EL (cell line): ENCODE measurements at places on chromosomes 16 and 17.

DNA sequence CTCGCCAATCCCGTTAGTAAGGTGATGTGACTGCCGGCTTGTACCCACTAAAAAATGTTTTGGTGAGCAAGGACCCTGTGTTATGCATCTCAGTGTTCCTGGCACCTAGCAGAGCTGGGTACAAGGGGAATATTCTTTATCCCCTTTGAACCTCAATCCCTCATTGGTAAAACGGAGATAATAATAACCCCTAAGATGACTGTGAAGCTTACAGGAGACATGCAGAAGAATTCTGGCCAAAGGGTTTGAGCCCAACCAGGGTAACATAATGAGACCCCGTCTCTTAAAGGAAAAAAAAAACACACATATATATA, 896 bp downstream of the GGA2 start:
- DNase-seq, result peak; percentile 3

DNA sequence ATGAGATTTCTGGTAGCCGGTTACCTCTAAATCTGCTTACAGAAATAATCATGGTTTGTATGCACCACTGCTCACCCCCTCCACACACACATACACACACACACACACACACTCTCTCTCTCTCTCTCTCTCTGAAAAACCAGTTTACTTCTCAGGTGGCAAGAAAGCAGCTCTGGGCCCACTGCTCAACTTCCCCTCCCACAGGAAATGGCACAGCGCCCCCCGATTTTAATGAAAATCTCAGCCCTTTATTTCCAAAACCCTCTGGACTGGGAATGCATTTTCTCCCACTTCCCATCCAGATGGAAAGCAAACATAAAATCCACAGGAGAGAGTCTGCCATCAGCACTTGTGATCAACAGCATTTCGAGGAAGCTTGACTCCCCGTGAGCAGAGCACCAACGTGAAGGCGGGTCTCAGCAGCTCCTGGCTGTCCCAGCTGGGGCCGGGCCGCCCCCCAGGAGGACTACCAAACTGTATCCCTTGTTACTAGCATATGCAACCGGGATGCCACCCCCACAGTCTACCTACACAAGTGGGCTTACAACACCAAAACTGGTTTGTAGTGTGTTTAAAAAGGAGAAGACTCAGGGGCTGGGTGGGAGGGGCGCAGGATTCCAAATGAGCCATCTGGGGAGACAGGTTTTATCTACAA, 121.1 kb downstream of the SLC39A11 start:
- DNase-seq, result no peak

- no peak for DNase-seq
These were observed 14.2 kb upstream of the CETP start for GRCh38 chr16:56947604-56947995.

DNA sequence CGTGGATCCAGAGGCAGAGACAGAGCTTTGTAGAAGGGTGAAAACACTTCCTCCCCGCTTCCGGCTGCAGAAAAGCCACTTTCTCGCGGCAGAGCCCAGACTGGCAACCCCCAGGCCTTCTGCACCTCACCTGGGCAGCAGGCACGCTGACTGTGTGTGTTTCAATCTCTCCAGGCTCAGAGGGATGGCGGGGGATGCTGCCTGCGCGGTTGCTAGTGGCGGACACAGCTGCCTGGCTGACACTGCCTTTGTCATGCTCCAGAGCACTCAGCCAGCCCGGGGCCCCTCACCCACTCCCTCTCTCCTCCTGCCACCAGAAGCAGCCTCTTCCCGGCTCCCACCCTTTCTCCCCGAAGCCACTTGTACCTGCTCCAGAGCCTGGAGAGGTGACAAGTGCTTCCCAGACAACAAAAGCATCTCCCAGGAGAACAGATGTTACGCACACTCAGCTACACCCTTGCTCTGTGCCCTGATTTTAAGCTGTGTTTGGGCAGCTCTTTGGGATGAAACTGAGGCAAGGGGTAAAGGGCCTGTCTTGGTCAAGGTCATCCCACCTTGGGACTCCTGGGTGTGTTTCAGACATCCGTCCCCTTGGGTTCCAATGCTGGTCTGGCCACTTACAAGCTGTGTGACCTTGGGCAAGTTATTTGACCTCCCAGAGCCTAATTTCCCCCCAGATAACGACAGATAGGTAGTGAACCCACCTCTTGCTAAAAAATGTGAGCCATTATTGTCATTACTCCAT, 9.2 kb upstream of the GLIS2 start:
- no peak for DNase-seq

DNA sequence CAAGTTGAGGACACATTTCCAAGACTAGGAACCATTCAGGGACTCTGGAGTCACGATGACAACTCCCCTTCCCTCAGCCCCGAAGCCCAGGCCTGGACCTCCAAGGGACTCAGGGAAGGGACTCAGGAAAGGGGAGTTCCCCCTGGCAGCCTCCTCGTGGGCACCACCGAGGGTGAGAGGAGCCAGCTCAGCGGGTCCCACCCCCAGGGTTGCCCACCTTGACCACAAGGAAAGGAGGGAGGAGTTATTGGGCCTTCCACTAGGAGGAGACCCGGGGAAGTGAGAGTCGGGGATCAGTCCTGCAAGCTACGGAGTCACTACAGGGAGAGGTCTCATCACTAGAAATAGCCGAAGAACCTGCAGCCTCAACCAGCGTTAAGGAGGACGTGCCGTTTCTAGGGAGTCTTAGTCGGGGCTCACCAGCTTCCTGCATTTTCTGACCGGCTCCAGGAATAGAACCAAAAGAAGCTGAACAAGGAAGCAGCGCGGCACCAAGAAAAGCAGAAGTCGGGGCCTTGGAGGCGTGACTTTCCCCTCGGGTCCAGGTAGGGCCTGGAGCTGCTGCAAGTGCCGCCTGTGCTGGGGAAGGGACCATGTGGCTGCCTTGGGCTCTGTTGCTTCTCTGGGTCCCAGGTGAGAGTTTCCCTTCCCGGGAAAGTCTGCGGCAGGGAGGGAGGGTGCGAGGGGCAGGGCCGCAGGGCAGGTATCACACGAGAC, at the start of gene CD300A:
TSS of gene CD300A (plus strand) at position 524 of the 717 bp plus-strand sequence. CDS start at position 594, 70 bp downstream.
- DNase-seq, result no peak

DNA sequence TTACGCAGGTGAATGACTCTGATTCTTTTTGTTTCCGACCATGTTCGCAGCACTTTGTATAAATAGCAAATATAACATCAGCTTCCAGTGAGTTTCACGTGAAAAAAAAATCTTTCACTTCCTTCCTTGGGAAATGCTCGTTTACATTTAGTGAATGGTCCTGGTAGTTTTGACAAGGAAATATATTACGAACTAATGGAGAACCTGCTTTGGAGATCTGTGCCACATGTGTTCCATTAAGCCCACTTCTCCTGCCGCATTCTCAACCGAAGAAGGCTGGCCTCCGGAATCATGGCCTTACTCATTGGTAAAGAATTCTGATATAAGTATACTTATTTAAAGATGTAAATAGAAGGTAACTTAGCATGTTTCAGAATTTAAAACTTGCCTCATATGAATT, 3.6 kb downstream of the CRAMP1 start:
- peak; percentile 44 for DNase-seq

DNA sequence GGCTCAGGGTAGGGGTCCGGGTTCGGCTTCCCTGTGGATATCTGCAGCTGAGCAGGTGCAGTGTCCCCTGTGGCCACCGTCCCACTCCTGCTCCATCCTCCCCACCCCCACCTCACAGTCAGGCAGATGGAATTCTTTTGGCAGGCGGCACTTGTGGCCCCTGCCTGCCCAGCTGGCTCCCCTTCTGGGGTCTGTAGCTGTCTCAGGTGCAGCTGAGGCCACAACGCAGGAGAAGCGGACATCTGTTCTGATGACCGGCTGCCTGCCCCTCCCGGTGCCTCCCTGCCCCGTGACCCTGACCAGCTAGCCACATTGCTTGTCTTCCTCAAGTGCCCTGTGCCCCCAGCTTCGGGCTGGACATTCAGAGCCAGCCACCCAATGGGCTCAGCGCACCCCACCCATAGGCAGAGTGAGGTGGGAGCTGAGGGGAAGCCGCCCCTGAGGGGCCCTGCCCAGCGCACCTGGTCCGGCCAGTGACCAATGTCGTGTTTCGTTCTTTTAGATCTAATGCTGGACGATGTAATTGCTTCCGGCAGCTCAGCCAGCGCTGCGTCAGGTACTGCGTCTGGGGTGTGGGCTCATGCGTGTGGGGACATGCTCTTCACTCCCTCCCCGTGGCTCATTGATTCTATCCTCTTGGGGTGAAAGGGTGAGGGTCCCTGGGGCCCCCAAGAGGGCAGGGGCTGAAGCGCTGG, 25.2 kb upstream of the ABCC3 start:
- DNase-seq, result no peak

DNA sequence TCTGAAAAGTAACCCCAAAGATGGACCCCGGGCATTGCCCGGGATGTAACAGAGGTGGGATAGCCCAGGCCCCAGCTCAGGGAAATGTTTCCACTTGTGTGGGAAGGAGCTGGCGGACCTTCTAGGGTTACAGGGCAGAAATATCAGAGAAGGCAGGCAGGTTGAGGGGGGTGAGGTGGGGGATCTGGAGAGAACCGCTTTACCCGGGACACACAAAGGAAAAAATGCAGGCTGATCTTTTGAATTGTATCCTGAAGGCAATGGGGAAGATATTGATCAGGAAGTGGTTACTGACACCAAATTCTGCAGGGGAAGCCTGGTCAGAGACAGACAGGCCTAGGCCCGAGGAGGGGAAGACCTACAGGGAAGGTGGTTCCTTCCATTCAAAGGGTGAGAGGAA, 3.5 kb downstream of the SLC47A1 start:
- no peak for DNase-seq

- no peak for DNase-seq
These were observed 45.9 kb downstream of the NT5M start for GRCh38 chr17:17348872-17349723.

- peak; percentile 47 for DNase-seq
These were observed 1.3 kb upstream of the MYO1D start for GRCh38 chr17:32878211-32878610.

DNA sequence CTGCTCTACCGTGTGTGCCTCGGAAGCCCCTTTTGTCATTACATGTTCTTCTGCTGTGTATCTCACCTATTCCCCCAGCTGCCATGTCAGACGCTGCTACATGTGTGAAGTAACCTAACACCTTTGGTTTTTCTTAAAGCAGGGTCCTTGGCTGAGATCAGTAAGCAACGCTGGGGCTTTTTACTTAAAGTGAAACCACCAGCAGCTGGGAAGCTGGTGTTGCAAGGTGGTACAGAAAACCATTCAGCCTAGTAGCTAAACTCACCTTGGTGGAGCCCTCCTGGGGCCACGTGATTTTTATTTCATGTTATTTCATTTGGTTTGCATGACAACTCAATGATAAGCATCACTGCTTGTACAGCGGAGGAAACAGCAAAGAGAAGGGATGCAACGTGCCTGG, 62.6 kb downstream of the PLCG2 start:
- DNase-seq, result no peak

DNA sequence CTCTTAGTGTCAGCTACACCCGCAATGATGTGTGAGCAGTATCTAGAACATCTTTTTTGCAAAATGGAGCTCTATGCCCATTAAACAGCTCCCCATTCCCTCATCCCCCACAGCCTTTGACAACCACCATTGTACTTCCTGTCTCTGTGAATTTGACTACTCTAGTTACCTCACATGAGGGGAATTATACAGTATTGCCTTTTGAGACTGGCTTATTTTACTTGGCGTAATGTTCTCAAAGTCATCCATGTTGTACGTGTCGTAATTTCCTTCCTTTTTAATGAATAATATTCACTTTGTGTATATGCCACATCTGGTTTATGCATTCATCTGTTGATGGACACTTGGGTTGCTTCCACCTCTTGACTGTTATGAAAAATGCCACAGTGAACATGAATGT, 23.2 kb upstream of the CCL22 start:
- DNase-seq, result no peak

GRCh38 chr16:84207879-84208278, 16.9 kb downstream of the ADAD2 start:
- no peak for DNase-seq
